ENCODE measurements at places on chromosomes 4 and X.

- DNase-seq: no peak
These were observed 287.6 kb downstream of the ARHGAP24 start for GRCh38 chr4:85762529-85762871.

DNA sequence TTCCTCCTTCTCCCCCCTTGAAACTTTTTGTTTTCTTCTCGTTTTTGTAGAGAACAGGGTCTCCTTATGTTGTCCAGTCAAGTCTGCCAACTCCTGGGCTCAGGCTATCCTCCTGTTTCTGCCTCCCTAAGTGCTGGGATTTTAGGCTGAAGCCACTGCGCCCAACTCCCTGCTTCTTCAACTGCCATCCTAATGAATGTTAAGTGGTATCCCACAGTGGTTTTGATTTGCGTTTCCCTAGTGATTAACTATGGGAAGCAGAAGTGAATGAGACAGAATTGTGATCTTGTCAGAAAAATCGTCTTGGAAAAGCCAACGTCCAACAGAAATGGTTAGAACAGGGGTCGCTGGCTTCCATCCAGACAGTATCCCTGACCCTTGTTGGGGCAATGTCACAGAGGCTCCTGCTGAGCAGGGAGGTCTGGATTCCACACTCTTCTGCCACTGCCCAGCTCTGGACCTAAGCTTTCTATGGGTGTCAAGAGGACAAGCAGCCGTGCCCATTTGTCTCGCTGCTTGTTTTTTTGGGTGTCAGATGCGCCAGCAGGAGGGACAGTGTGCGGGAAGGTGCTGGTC is 869 bp upstream of the ADD1 start:
- no peak for DNase-seq

DNA sequence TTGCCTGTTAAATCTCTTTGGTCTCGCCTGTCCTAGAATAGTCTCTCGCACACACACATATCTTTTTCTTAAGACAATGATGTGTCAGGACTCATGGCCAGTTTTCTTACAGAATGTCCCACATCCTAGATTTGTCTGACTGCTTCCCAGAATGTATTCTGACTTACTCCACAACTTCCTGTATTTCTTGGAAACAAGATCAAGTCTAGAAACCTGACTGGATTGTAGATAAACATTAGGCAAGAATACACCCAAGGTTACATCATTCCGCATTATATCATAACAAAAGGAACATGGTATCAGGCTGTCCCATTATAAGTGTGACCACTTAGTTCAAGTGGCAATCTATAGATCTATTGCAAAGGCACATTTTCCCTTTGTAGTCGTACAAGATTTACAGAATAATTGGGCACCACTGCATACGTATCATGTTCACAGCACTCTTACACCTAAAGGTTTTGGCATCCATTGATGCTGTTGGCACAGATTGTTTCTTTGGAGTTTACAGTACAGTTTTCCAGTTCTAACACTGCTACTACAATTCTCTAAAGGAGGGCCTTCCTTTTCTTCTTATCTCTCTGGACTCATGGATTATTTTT is 56.4 kb downstream of the FBXW7 start:
- DNase-seq: no peak

DNA sequence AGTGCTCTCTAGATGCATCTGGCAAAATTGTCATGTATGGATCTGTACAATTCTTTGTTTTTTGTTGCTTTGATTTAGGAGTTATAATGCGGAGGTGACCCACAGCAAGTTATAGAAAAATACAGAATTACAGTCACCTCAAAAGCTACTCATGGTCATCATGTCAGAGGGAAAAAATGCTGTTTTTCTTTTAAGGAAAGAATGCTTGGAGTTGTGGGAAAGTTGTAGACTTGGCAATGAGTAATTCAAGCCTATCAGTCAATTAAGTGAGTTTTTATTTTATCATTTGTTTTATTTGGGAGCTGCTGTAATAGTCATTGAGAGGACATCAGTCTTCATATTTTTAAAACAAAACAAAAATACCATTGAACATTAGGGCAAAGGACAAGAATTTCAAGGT is 16.4 kb downstream of the FHL1 start:
- DNase-seq: no peak

DNA sequence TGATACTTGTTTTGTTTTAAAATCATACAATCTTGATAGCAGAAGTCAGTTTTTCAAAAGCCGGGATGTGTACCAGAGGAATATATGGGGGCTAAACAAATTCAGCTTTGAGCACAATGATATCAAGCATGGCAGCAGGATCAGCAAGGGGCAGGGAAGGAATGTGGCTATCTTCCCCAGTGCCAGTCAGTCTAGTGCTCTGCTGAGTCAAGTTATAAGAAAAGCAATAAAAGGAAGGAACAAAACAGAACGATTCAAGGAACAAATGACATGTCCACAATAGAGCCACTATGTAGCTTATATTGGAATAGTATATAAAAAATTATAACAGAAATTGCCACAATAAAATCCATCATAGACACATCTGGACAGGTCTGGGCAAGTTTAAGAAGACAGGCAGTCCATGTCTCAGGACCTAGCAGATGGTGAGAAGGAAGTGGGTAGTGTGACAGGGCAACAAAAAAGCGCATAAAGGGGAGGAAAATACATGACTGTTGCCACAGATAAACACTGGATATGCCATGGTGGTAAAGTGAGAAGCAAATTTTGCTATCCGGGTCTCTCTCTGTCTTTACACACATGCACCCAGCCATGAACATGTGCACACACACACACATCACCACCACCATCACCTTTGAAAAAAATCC is 518.2 kb upstream of the HTR2C start:
- no peak for DNase-seq

DNA sequence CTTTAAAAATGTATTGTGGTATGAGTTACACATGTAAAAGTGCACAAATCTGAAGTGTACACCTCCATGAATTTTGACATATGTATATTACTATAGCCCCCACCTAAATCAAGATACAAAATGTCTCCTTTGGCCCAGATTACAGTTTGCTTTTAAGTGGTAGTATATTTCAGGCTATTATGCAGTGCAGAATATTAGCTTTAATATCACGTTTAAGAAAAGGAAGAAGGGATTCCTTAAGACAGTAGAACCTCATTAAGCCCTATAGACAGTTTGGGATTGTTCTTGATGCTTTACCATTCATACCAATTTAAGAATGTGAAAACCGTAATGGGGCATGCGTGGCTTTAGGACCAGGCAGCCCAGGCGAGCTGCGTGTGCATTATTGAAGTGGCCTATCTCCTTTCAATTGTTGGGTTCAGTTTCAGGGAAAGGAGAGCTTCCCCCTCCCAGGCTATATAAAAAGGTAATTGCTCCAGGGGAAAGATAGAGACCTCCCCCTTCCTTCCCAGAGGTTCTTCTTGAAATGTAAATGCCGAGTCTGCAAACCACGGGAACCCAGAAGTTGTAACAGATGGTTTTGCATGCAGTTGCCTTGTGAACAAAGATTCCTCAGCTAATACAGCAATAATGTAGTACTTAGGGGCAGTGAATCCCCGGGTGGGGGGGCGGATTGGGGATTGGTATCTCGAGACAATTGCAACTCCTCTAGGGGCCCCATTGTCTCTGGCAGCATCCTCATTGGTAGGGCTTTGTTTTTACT is 106.1 kb downstream of the UCHL1 start:
- DNase-seq: no peak

DNA sequence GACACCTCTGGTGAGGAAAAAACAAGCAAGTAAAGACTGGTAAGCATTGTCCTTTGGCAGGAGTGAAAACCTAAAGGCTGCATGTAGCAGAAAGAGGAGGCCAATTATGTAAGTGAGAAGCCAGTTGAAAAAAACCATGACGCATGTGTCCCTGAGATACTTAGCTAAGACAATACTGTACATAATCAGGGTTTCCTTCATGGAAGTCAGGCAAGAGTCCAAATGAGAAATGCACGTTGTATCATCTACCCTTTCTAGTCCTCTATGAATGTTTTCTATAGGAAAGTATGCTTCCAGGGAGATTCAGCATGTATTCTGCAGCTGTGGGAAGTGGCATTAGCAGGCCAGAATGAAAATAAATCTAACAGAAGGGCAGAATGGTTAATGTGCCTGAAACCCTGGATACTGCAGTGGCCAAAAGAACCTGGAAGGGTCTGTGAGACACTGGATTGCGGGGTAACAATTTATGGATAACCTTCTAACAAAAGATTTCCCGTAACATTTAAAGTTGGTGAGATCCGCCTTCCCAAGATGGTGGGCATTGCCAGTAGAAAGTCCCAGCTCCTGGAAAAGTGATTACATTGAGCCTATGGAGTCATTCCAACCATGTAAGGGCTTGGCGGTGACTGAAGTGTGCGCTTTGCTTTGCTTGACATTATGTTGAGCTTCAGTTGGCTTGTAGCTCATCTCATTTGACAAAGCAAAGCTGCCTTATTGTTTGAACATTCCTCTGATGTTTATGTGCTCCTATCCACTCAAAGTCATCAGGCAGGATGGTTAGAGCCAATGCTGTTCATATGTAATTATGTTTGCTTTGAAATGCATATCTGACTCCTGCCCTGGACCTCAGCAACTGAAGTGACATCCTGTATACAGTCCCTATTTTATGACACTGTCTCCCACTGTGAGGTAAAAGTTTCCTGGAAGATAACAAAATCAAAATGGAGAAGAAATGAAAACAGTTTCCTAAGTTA is 200.4 kb downstream of the ARHGAP24 start:
- DNase-seq: no peak

- DNase-seq: no peak
These were observed 167.8 kb upstream of the PCDH18 start for GRCh38 chr4:137700072-137700471.

GRCh38 chr4:141814499-141814898 is 178.1 kb downstream of the IL15 start:
- no peak for DNase-seq

DNA sequence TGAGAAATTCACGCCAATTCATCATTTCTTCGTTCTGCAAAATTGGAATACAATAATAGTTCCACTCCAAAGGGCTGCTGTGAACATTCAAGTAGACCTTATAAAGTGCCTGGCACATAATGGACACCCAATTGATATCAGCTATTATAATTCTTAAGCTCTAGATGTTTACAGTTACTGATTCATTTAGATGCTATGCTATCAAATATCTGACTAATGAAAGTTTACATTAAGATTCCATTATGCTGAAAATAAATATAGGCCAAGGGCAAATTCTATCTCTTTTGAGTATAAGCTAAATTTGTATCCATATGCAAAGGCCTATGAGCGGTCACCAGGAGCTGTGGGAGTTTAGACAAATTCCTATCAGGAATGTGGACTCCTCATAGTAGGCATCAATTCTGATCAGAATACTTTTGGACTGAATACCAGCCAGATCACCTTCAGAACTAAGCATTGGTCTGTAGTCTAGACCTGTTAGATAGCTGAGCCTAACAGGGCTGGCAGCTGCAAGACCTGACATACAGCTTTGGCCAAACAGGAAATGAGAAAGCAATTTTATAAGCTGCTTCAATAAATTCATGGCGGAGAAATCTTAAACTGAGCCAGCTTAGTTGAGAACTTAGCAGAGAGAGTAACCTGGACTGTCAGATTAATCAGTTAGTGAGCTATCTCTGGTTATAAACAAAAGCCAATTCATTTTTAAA is 384.3 kb upstream of the ACTRT1 start:
- DNase-seq: no peak

GRCh38 chrX:24257011-24257410 is 56.9 kb downstream of the SUPT20HL2 start:
- DNase-seq: no peak

GRCh38 chrX:352181-352580 is 33.6 kb upstream of the GTPBP6 start:
- no peak for DNase-seq

GRCh38 chr4:44660396-44660795 is 9.0 kb upstream of the YIPF7 start:
- DNase-seq: no peak

- DNase-seq: no peak
These were observed 5.5 kb upstream of the SMIM20 start for GRCh38 chr4:25908491-25908901.

GRCh38 chr4:168264903-168265302 is 53.6 kb downstream of the DDX60 start:
- DNase-seq: no peak

DNA sequence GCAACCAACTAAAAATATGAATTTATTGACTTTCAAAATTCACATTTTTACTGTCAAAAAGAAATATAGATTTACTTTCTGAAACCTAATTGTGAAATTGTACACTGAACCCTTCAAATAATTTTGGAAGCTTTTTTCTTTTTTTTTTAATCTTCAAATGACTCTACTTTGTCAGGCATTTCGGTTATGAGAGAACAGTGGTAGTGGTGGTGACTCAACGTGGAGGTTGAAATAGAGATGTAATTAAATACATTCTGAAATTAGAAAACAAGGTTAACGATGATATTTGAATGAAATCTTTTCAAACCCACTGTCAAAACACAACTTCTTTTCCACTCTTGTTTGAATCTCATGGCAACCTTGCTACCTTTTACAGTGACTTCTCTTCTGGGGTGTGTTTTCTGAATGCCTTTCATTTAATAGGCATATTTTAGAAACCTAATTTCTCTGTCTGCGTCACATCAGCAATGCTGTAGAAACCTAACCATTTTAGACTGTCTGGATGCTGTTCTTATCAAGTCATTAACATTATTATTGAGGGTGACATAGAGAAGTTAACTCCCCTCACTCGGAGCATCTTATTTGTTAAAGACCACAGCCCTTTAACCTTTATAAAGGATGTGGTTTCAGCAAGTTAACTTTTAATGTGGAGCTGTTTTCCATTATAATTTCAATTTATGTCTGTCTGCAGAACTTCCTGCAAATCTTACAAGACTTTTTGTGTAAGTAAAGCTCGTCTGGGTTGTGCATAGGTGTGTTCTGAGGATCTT is 136.8 kb downstream of the PCDH7 start:
- no peak for DNase-seq

DNA sequence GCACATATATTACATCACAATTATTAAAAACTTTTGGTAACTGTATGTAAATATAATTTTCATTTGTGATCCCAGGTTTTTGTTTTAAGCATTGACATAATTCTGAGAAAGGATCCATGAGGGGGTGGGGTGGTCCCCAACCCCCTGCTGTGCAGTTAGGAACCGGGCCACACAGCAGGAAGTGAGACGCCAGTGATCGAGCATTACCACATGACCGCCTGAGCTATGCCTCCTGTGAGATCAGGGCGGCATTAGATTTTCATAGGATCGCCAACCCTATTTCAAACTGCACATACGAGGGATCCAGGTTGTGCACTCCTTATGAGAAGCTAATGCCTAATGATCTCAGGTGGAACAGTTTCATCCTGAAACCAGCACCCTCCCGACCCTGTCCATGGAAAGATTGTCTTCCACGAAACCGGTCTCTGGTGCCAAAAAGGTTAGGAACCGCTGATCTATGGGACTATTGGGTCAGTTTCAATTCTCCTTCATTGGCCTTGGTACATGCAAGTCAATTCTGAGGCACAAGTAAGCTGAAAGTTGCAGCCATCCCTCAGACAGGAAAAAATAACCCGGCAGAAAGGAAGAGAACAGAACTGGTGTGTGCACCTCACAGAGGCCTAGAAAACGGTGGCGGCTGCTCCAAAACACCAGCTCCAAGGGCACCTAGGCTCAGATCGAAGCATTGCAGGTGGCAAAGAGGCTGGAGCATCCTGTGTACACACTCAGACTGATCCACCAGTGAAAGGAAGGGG is 7.0 kb upstream of the TMSB4X start:
- DNase-seq: no peak

GRCh38 chr4:25015012-25015411 is 15.7 kb downstream of the LGI2 start:
- no peak for DNase-seq

Measured in NCI-H1436 treated with DMSO at 0.1 percent for 48 hours (cell line).